Suprapubic skin (tissue), 4 donors: ENCODE measurements at places on chromosomes 3 and 15. TPM values are rescaled to one million over a fixed set of nuclear protein-coding genes. Genes with fewer than 3 reads are reported as not detected.

Gene TGM5
- 75.6 TPM for total RNA-seq

Gene C3orf38
- total RNA-seq: 19.4 TPM

Gene GXYLT2
- 3.1 TPM for total RNA-seq

Gene RGMA
- 14.5 TPM for total RNA-seq

Gene SH3GL3
- total RNA-seq: 0.34 TPM

Gene MINDY2
- 20.5 TPM for total RNA-seq
